ENCODE measurements at places on chromosomes 2 and 18. TPM values are rescaled to one million over a fixed set of nuclear protein-coding genes. Genes with fewer than 3 reads are reported as not detected.

LYG2 gene
- not detected for total RNA-seq

FSIP2 gene
- 0.37 TPM for total RNA-seq

SLC19A3 gene
- 1.4 TPM for total RNA-seq

LYPD6B gene
- not detected for total RNA-seq

UPP2 gene
- not detected for total RNA-seq

HJURP gene
- total RNA-seq, result 15.1 TPM

RNF144A gene
- 6.8 TPM for total RNA-seq

CCDC148 gene
- total RNA-seq, result 0.37 TPM

CTDP1 gene
- 17.6 TPM for total RNA-seq

POTEF gene
- not detected for total RNA-seq

ATL2 gene
- 64.3 TPM for total RNA-seq

LPIN2 gene
- total RNA-seq, result 20.9 TPM

HS6ST1 gene
- 36.4 TPM for total RNA-seq

CRYBA2 gene
- not detected for total RNA-seq

DSG4 gene
- not detected for total RNA-seq

G6PC2 gene
- not detected for total RNA-seq

CAMKMT gene
- total RNA-seq, result 10.8 TPM

ADAM23 gene
- total RNA-seq, result 3.7 TPM

WDSUB1 gene
- 7.3 TPM for total RNA-seq

PASK gene
- total RNA-seq, result 2.9 TPM

TMEM163 gene
- not detected for total RNA-seq

BIN1 gene
- 88.9 TPM for total RNA-seq

ZEB2 gene
- total RNA-seq, result 79.4 TPM

AGAP1 gene
- total RNA-seq, result 16.2 TPM

IGFBP5 gene
- total RNA-seq, result 106 TPM

RIT2 gene
- not detected for total RNA-seq

LOXHD1 gene
- not detected for total RNA-seq

ABCG8 gene
- not detected for total RNA-seq

GAREM2 gene
- 1.5 TPM for total RNA-seq

KCNF1 gene
- total RNA-seq, result not detected

PRKAG3 gene
- total RNA-seq, result not detected

CGREF1 gene
- 14.3 TPM for total RNA-seq

KATNAL2 gene
- 4.8 TPM for total RNA-seq

ZNF396 gene
- total RNA-seq, result 0.37 TPM

OST4 gene
- total RNA-seq, result 193 TPM

POTEE gene
- not detected for total RNA-seq

MC5R gene
- not detected for total RNA-seq

GPAT2 gene
- total RNA-seq, result 21.7 TPM

LYG1 gene
- 0.20 TPM for total RNA-seq

TMEM198 gene
- 1.2 TPM for total RNA-seq

RAB6D gene
- not detected for total RNA-seq

CYTIP gene
- not detected for total RNA-seq

ANO7 gene
- 0.78 TPM for total RNA-seq

HOXD1 gene
- total RNA-seq, result not detected

KLHL30 gene
- under 0.01 TPM for total RNA-seq

MATN3 gene
- total RNA-seq, result 0.73 TPM

ERFE gene
- total RNA-seq, result 7.0 TPM

ALPI gene
- not detected for total RNA-seq

SNTG2 gene
- not detected for total RNA-seq

KCNG3 gene
- total RNA-seq, result not detected

UGT1A8 gene
- total RNA-seq, result not detected

DIS3L2 gene
- 38.1 TPM for total RNA-seq

RAB6C gene
- total RNA-seq, result not detected

CNTNAP5 gene
- total RNA-seq, result not detected

IL1F10 gene
- not detected for total RNA-seq

EMX1 gene
- total RNA-seq, result not detected

ALK gene
- not detected for total RNA-seq

NAT8 gene
- total RNA-seq, result not detected

Measured in subcutaneous preadipocyte (primary cell).